ENCODE measurements at places on chromosomes 16 and 17.

GRCh38 chr16:53950677-53951076 lies 246.7 kb downstream of the FTO start:
- DNase-seq, result no peak

DNA sequence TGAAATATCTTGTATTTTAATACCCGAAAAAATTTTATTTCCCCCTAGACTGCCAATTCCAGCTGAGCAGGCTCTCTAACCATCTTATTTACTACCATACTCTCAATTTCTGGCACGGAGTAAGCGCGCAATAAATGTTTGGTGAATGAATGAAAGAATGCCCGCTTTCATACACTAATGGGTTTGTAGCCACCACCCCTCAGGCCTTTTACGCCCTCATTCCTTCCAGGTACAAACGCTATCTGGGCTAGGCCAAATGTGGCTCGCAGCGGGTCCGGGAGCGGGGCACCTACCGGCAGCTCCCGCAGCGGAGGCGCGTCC lies 536 bp upstream of the PLD2 start:
- DNase-seq, result no peak

DNA sequence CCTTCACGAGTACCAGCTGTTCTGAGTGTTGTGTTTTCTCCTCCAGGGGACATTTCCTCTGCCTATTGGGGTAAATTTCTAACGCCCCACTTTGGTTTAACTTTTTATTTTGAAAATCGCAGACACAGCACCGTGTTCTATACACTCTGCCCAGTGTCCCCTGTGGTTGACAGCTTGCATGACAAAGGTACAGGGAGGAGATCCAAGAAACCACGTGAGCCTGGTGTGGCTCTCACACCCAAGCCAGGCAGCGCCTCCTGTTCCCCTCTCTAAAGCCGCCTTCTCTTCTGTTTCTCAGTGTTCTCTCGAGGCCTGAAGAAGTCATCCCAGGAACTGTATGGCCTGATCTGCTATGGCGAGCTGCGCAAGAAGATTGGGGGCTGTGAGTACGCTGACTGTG lies 25.4 kb downstream of the CRAMP1 start:
- no peak for DNase-seq

DNA sequence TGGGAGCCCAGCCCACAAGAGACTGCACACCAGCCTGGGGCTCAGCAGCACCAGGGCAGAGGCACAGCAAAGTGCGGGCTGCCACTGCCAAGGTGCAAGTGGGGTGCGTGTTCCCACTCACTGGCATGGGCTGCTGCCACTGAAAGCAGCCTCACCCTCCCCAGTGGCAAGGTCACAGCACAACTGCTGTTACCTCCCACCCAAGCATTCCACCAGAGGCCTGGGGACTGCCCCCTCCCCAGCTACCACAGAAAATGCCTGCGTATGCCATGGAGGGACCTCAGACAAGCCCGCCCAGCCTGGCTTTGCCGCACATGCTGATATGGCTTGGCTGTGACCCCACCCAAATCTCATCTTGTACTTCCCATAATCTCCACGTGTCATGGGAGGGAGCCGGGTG lies 33.1 kb downstream of the MEAK7 start:
- no peak for DNase-seq

DNA sequence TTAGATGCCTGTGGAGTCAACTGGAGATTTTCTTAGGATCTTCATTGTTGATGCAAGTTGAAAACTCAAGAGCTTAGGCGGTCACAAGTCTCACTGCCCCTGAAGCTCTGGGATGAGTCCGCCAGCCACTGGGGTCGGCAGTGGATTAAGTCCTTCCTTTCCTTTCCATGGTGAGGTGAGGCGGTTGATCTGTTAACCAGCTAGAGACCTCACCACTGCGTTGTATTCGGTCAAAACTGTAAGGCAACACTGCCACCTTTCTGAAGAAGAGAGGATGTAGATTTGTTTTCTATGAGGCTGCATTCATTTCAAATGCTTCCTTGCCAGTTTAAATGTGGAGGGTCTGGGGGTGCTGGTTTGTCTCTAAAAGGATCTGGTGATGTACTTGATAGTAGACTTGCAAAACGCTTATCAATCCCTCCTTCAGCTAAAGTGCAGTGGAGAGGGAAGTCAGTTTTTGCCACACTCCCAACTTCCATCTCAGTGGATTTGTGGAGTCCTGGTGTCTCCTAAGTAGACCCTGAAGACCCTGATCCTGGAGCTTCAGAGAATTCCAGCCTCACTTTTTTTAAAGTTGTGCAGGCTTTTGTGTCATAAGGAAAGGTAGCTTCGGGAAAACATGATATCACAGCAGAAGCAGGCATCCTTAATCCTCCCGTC lies 1.7 kb downstream of the MYOCD start:
- no peak for DNase-seq

DNA sequence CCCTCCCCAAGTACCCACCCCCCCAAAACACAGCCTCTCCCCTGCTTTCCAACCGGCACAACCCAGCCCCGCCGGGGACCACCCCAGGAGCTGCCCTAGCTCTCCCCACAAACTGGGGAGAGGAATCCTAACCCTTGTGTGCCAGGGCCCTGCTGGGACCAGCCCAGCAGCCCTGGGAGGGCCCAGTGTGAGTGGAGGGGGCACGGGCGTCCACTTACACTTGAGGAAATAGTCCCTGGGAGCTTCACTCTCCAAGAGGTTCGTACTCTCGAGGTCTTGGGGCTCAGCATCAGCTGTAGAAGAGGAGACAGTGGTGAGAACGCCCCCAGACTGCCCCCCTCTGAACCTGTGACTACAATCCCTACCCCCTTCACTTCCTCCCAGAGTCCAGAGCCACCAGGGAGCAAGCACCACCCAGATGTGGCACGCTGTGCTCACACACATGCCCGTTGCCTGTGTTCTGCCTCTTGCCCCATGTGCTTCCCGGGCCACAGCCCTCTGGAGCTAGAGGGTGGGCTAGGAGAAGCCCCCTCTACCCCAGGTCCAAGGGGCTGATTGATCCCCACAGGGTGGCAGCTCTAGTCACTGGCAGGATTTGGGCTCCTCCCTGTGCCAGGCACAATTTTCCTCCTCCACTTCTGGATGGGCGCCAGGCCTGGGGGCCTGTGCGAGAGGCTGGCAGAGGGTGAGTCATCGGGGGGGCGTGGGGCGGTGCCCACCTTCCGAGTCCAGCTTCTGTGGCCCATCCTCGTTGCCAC lies 3.0 kb downstream of the TRIM47 start:
- DNase-seq, result no peak

- DNase-seq, result no peak
Measured at GRCh38 chr17:34580685-34581445, 1.5 kb downstream of the TMEM132E start.

DNA sequence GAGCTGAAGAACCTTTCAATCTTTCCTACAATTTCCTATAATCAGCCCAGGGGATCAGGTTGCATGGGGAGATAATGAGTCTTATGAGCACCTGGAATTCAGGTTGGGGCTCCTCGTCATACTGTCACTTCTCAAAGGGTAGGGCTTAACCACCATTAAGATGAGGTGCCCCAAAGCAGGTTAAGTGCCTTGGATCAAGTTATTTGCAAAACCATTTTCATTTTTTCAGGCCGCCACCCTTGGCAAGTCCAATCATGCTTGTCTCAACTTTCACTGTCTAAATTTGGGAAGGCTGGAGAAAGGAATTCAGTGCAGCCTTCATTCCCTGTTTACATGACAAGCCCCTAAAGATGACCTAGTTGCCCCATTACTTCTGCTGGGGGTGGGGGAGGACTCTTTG lies 44.9 kb upstream of the TANGO6 start:
- DNase-seq, result no peak

DNA sequence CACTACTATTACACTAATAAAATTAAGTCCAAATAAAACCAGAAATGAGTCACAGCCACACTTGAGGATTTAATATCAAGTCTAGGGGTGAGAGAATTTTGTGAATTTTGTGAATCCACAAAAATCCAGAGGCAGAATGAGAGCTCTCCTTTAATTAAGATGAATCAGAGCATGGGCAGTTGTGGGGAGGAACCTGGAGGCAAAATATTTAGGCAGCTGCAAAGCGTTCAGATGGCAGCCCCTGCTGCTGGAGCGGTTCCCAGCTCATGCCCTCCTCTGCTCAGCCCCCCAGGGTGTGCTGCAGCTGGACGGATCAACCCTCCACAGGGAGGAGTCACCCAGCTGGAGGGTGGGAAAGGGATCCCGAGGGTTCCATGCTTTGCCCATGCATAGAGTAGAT lies 43.4 kb upstream of the IRX6 start:
- DNase-seq, result no peak

DNA sequence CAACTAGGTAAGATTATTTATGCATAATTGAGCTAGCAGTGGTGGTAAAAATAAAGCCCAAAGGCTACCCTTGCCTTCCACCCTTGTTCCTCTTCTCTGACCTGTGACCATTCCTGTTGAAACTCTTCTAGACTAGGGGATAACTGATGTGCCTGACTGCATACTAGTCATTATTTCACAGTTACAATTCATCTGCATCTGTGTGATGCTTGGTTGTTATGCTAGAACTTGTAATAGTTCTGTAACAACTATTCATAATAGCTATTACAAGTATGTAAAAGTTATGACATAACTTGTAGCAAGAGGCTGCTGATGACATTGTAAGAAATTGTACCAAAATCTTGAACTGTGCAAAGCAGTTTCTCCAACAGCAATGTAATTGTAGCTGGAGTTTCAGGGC lies 2.4 kb upstream of the VAC14 start:
- DNase-seq, result no peak

DNA sequence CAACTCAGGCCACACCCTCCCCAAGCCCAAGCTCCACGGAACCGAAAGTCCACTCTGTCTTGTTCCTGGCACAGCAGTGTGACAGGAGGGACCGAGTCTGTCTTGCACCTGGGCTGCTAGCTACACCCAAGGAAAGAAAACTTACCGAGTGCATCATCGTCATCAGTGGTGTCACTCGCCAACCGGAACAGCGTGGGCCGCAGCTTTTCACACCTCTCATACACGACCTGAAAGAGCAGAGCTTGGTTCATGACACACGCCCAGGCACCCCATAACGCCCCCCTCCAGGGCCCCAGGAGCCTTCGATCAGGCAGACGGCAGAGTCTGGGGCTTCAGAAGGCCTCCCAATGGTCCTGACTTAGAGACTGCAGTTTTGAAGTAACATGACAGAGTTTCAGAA lies 27.5 kb downstream of the GGA2 start:
- DNase-seq, result no peak

- no peak for DNase-seq
Measured at GRCh38 chr17:50211249-50212120, 10.1 kb upstream of the COL1A1 start.

GRCh38 chr16:51231702-51232101 lies 80.6 kb upstream of the SALL1 start:
- no peak for DNase-seq

DNA sequence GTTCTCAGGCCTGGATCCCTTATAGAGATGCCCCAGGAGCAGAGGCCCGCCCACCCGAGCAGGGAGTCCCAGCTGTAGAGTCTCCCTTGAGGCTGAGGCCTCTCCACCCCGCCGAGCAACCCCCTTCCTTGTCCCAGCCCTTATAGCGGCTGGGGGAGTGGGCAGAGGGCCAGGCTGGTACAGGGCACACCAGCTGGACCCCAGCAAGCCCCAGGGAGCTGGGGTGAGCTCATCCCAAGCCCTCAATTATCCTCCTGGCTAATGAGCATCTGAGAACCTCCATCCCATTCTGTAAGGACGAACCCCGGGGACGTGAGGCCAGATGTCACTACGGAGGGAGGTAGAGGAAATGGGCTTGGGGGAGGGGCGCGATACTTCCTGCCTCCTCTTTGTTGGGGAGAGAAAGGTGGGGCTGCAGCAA lies 3.2 kb upstream of the SNN start:
- DNase-seq, result no peak

- no peak for DNase-seq
Measured at GRCh38 chr17:14033166-14033565, 36.1 kb upstream of the COX10 start.

DNA sequence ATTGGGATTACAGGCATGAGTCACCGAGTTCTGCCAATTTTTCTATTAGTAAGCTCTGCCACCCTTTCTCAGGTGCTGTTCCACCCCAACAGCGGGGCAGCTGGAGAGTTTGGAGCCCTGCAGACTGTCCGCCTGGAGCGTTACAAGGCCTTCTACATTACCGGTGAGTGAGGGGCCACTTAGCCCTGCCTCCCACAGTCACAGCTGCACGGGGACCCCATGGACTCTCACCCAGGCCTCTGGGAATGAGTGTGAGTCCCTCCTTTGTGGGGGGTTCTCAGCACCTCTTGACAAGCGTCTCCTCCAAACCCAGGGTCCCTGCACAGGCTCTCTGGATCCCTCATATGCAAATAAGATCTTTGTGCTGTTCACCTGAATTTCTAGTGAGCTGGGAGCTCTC lies 56.0 kb downstream of the WIPI1 start:
- no peak for DNase-seq

DNA sequence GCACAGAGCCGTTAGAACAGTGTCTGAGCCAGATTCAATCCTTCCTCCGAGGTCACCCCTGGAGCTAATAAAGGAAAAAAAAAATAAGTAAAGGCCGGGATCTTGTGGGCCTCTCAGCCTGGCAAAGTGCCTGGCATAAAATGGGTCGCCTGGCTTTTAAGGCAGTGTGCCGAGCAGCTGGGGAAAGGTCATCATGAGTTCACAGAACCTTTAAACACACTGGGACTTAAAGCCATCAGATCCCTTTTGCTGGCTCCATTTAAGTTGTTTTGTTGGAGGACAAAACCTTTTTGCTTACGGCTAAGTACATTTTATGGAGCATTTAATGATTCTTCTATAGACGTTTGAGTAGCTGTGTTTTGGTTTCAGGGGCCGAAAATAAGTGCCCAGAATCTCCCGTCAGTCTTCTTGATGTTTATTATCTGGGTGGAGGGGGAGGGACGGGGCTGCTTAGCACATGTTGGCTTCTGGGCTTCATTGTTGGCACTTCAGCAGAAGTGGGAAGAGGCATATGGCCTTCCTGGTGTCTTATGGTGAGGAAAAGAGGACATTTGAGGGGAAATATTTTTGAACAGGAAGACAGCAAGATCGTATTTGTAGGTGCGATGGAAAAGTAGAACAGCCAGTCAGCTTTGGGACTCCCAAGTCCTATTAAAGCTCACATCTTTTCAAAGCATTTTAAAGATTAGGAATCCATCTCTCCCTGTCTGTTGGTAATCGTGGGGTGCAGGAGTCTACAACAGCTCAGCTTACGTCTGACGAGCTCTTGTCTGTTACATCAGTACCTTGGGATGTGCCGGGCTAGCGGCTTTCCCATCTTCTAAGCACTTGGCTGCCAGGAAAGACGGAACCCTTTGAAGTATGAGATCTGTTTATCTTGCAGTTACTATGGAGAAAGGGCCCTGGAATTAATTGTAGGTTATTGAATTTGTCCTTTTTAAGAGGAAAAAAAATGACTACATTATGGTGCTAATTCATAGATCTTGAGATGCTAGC lies 31.1 kb downstream of the RBFOX1 start:
- no peak for DNase-seq

DNA sequence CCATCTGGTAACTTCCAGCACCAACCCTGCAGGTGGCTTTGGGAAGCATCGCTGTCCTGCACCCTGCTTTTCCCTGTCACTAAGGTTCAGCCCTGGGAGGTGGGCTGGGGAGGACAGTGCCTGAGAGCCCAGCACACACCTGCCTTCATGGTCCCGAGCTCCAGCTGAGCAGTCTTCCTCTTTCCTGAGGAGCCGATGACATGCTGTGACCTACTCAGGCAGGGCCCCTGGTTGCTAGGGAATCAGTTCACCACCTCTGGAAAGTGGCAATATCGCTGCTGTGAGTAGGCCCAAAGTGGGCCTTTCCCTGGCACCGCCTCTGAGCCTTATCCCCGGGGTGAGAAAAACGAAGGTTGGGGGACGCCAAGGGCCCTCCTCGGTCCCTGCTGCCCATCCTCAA lies 17.9 kb downstream of the ST3GAL2 start:
- DNase-seq, result no peak

- no peak for DNase-seq
Measured at GRCh38 chr17:47301161-47301560, 22.6 kb upstream of the EFCAB13 start.

Measured in HS-5 (cell line).